Esophagus squamous epithelium (tissue), 5 donors: ENCODE measurements at places on chromosomes 3 and 15.

- no peak for DNase-seq
These were observed 225.5 kb upstream of the CHRM5 start for GRCh38 chr15:33742800-33743199.

DNA sequence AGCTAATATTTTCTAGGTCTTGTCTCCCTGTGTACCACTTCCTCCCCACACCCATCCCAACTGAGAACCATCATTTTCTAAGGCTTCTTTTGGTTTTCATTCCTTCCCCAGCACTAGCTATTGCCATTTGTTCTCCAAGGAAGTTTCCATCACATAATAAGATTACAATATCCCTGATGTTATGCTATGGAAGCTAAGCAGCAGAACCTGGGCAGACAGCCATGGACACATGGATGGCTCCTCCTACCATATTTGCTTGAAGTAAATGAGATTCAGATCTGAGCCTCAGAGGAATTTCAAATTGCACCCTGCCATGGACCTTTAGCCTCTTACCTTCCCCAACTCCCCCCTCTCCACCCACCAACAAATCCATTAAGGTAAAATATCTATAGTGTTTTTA lies 31.5 kb downstream of the GASK1A start:
- DNase-seq: no peak

GRCh38 chr15:82047453-82048400 lies 1.9 kb upstream of the MEX3B start:
- no peak for DNase-seq

- no peak for DNase-seq
These were observed 42.0 kb downstream of the BFSP2 start for GRCh38 chr3:133441867-133442270.
